ENCODE measurements at places on chromosomes 7 and 10.

DNA sequence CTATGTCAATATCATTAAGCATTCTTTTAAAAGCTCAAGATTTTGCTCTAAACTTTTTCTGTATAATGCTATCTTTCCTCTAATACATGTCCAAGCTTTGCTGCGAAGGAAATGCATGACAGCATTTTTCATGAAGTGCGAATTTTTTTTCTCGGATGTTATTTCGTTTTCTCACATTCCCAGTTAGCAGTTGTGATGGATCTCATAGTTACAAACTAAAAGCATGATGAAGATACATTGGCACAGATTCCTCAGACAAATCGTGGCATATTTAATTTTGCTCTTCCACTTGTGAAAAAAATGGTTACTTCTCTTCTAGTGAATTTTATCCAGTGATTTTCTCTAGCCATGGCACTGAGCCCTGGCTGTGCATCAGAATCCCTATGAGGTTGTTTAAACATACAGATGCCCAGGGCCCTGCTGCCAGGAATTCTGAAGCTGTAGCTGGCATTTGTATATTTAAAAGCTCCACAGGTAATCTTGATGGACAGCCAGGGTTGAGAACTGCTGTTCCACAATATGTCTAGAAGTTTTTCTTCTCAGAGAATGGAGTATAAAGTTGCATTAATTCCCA is 299.8 kb upstream of the NEBL start:
- no peak for DNase-seq

GRCh38 chr10:113263056-113263455 is 289.8 kb upstream of the HABP2 start:
- no peak for DNase-seq

GRCh38 chr7:22551768-22552513 is 52.0 kb upstream of the STEAP1B start:
- no peak for DNase-seq

GRCh38 chr7:89451911-89452310 is 656.4 kb upstream of the TEX47 start:
- DNase-seq, result no peak

DNA sequence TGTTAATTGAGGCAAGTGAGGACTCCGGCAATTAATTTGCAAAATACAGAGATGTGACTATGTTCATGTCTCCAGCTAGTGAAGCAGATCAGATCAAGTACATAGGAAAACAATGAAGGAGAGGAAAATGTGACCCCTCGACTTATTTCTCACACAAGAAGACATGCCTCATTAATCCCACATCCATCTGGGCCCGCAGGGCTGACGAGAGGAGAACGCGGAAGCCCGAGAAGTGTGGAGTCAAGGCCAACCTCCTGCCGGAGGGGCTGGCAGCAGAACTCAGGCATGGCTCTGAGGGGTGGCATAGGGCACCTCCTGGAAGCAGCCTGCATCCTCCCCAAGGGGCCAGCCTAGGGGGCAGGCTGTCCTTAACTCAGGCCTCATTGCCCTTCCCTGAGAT is 54.4 kb downstream of the ZNF503 start:
- DNase-seq, result no peak

DNA sequence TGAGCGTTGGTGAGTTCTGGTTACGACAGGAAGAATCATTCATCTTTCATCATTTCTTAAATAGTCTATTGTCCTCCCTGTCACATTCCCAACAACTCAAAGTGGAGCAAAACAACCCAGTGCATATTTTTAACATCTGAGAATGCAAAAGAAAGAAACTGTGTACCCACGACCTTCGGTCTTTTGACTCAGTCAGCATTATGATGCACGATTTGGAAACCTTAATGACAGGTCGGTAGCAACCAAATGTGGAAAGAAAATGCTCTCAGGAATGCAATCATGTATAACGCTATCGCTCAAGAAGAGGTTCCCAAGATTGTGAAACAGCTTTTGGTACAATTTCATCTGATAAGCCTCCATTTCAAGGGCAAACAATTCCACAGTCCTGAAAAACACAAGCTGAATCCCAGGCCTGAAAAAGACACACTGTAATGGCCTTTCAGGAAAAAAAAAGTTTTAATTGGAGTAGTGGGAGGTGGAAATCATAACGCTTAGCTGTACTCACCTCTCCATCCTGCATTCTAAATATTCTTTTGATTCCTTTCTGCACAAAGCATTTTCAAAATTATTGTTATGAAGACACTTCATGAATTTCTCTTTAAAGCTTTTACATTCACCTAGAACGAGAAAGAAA is 2.6 kb downstream of the COX19 start:
- DNase-seq, result no peak

DNA sequence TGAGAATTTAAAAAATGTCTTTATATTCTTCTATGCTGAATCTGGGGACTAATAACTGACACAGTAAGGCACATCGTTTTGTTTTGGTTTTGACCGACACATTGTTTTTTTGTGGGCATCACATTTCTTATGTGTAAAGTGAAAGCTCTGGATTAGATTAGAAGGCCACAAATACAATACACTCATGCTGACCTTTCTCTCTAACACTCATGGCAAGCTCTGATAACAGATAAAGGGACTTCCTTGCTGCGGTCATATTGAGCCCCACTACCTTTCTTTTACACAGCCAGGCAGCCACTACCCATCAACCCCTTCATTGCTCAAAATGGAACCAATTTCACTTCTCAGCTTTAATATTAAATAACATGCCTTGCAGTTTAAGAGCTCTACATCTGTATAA is 26.0 kb downstream of the PPP1R3A start:
- no peak for DNase-seq

DNA sequence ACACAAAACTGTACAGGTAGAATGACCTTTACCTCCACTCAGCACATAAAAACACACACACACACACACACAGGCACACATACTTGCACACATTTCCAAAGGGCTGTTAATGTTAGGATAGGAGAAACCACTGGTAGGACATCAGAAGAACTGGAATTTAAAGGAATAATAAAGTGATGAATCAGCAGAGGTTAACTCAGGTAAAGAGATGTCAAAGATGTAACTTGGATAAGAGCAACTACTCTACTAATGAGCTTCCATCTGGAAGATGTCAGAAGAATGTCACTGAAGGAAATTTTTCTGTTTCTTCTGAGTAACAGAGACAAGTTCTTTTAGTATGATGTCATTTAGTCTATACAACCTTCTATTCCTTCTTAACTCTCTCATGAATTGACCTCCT is 26.4 kb upstream of the GPR37 start:
- DNase-seq, result no peak

- no peak for DNase-seq
These were observed 15.1 kb downstream of the ITGA8 start for GRCh38 chr10:15704581-15704968.

GRCh38 chr10:62806251-62806650 is 1.7 kb downstream of the ADO start:
- no peak for DNase-seq

GRCh38 chr7:151571471-151571870 is 51.8 kb upstream of the RHEB start:
- DNase-seq, result no peak

GRCh38 chr10:30639946-30640786 is 10.6 kb upstream of the LYZL2 start:
- DNase-seq, result no peak

GRCh38 chr10:60967260-60967659 is 23.3 kb upstream of the RHOBTB1 start:
- no peak for DNase-seq

DNA sequence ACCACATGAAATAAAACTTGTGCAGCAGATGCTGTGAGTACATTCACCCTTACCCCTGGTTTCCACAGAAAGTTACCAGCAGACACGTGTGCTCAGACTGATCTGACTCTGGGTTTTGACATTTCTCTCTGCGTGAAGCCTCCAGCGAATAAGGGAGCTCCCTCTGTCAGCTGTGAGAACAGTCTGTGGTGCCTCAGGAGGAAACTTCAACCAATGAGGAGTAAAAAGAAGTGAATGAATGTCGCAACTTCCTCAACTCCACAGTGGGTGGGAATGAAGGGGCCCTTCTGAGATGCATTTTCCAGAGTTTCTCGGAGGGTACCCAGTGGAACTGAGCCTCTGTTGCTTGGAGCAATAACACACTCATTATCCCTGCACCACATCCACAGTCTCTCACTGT is 743.4 kb downstream of the TNS3 start:
- DNase-seq, result no peak

DNA sequence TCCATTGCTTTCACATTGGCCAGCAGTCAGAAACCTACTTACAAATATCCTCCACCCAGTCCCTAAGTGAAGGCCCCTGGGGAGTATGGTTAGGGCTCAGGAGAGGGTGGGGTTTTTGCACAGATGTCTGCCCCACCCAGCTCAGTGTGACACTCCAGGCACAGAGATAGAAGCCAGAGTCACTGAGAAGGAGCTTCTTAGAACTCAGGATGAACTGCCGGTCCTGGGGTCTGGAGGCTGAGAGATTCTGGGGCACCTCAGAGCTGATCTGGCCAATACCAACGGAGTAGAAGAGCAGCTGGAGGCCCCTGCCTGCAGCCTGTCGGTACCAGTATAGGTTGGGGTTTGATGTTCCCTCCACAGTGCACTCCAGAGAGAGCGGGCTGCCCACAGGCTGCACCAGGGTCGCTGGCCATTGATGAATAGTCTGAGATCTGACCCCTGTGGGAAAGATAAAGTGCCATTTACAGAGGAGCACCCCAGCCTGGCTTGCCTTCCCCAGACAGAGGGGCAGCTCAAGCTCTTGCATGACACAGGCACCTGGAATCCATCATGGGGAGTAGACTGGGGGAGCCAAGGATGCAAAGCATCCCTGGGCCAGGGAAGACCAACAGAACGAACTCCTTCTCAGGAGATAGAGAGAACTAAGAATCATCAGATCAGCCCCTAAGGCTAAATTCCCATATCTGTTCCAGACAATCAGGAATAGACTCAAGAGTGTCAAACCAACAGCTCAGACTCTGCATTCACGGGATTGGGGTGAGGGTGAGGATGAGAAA is 41.9 kb downstream of the PRSS2 start:
- DNase-seq, result no peak

DNA sequence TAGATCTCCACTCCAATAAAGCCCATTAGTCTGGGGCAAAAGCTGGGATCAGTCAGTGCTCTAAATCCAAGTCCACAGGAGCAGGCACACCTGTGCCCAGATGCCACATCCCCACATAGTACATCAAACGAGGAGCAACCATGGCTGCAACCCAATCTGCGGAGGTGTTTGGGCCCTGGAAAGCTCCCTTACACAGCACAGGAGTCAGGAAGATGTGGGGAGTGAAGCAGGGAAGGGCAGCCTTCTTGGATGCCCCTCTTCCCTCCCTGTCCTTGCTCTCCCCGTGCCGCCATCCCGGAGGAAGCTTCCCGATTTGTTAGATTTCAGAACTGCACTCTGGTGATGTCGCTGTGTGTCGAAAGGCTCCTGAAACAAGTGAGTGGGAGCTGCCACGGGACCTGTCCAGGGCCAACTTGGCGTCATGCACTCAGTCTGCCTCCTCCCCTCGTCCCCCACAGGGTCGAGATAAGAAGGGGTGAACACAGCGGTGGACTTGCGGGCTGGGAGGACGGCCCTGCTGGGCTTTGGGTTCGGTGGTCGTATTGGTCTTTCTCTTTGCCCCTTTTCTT is 230.6 kb upstream of the GRB10 start:
- DNase-seq, result no peak

Data from H1 (cell line).